T1000 (cell line): ENCODE measurements at places on chromosomes 1 and 21.

DNA sequence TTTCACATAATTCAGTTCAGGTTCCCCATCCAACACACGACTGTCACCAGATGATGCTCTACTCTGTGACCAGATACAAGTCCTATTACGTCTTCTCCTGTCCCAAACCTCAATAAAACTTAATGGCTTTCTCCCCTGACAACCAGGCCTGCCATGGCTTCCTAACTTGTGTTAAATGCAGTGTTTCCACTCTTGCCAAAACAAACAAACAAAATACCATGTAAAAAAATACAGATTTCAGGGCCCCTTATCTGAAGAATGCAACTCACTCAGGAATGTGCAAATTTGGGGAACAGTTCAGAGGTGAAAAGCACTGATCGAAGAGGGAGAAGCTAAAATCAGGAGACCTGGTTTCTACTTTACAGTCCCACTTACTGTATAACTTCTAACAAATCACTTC lies 863 bp upstream of the NUF2 start:
- DNase-seq: no peak

DNA sequence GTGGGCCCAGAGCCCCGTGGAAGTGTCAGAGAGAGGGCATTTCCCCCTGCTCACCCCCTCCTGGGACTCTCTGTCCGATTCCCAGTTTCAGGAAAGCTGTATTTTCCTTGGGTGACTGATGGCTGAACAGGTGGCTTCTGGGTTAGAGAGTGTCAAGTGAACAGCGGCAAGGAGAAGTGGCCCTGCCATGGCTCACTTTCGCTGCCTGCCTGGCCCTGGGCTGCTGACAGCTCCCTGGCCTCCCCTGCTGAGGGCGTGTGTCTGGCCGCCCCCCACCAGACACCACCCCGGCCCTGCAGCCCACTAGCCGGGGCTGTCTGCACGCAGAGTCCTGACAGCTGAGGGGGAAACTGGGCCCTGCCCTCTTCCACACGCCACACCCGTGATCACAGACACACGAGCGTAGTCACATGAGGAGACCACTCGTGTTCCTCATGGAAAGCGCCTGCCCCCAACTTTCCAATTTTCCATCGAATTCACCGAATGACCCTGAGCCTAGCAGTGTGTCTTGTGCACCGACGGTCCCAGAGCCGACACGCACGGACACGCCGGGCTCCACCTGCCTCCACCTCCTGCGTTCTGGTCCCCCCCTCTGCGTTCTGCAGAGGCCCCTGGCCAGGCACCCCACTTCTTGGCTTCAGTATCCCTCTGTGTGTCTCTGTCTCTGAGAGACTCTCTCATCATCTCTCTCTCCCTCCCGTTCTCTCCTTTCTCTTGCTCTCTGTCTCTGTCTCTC lies 60.6 kb upstream of the CASZ1 start:
- no peak for DNase-seq

- no peak for DNase-seq
Measured at GRCh38 chr1:18936814-18937481, 19.5 kb downstream of the IFFO2 start.

GRCh38 chr1:177306981-177307380 lies 136.2 kb downstream of the BRINP2 start:
- no peak for DNase-seq

DNA sequence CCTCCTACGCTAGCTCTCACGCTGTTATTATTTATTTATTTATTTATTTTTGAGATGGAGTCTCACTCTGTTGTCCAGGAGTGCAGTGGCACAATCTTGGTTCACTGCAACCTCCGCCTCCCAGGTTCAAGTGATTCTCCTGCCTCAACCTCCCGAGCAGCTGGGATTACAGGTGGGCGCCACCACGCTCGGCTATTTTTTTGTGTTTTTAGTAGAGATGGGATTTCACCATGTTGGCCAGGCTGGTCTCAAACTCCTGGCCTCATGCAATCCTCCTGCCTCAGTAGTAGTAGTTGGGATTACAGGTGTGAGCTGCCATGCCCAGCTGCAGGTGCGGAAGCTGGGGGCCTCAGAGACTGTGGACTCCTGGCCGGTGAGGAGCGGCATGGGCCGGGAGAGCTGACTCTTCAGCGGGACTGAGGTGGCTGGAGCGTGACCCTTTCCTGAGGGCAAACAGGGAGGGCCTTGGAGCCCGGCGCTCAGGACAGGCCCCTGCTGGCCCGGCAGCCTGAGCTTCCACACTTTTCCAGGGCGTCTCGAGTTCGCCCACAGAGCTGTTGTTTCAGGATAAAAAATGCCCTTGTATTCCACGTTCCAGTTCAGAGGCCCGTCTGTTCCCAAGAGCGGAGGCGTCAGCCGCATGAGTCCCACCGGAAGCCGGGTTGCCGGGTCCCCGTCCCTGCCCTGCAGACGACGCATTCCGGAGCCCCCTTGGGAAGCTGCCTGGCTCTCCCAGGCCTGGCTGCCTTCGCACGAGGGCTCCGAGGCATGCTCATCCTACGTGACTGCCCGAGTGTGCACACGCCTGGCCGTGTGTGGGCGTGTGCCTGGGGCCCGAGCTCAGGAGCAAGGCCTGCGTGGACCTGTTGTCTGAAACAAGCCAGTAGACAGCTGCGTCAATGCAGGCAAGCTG lies 126.2 kb downstream of the SIK1 start:
- DNase-seq: no peak

DNA sequence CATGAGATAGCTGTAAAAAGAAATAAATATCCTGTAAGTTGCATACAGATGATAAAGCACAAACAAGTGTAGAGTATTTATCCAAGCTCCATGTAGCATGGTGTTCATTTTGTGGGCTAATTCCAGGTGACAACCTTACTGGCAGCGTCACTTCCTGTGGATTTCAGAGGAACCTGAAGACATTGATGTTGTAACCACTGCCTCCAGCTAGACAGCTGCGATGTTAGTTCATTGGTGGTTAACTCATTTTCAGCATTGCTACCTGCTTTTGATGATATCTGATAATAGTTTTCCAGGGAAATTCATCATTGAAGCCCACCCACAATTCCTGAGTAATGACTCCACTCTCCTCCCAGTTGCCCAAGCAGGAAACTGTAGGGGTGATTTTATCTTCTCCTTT lies 3.0 kb downstream of the HSD3B1 start:
- DNase-seq: no peak

DNA sequence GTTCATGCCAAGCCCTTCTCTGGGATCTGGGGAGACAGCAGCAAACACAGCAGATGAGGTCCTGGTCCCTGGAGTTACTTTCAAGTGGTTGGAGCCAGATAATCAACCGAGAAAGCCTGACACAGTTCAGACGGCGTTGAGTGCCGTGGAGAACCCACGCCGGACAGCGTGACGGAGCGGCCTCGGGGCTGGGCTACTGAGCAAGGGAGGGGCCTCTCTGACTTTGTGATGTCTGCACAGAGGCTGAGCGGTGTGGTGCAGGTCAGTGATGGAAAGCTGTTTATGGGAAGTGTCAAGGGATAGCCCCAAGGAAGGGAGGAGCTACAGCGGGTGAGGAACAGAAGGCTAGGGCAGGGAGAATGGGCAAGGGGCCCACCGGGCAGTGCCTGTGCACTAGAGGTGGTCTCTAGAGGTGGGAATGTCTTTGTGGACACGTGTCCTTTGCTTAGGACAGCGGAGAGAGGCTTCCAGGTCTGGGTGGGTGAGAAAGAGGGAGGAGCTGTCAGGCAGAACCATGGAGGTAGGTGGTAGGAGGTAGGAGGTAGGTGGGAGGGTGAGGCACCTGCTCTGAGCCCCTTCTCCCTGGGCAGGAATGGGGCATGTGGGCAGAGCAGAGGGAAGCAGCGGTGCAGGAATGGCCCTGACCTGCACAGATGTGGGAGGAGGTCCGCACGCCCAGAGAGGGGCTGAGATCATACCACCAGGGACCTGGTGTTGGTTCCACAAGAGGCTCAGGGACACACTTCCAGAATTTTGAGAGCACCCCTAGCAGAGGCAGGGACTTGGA lies 62.8 kb downstream of the RUNX3 start:
- DNase-seq: no peak

- no peak for DNase-seq
Measured at GRCh38 chr1:56376188-56376984, 203.0 kb downstream of the PLPP3 start.

DNA sequence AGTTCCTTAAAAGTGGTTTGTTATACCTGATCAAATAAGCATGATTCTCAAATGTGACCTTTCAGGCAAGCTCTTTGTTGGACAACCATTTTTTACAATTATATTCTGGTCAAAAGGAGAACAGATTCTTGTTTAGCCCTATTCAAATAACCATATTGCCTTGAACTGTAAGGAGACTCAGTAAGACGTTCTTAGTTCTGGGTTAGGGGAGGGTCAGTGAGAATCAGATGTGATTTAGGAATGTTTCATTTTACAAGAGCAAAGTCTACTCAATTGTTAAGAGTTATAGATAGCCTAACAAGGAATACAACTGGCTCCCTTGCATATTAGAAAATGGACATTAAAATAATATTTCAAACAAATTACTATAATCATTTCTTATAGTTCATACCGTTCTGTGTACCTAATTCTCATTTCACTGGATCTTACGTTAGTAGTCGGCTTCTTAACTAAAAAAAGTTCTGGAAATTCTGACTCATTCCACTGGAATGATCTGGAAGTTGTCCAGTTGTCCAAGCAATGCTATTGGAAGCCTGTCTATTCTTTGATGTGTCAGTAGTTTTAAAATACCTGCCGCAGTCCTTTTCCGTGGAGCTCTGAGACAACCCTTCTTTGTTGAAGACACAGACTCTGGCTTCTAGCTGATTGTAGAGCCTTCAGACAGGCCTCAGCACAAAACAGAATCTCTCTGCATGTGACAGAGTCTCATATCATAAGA lies 88.8 kb downstream of the MAST2 start:
- peak; percentile 35 for DNase-seq

- no peak for DNase-seq
Measured at GRCh38 chr1:22673486-22674409, 20.7 kb downstream of the C1QB start.

DNA sequence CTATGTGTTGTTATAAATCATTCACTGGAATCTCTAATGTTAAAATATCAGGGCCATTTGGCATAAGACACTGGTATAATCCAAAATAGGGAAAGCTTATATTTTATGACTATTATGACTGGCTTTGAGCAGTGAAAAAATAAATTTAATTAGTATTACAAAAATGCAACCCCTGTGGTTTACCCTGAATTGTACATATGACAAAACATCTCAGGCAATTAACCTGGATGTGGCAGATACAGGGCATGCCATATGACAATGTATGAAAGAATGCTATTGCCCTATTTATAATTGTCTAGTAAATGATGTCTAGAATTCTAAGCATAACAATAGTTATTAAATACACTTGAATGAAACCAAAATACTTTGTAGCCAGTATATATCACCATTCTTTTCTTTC lies 532.5 kb upstream of the ADGRL4 start:
- DNase-seq: no peak

DNA sequence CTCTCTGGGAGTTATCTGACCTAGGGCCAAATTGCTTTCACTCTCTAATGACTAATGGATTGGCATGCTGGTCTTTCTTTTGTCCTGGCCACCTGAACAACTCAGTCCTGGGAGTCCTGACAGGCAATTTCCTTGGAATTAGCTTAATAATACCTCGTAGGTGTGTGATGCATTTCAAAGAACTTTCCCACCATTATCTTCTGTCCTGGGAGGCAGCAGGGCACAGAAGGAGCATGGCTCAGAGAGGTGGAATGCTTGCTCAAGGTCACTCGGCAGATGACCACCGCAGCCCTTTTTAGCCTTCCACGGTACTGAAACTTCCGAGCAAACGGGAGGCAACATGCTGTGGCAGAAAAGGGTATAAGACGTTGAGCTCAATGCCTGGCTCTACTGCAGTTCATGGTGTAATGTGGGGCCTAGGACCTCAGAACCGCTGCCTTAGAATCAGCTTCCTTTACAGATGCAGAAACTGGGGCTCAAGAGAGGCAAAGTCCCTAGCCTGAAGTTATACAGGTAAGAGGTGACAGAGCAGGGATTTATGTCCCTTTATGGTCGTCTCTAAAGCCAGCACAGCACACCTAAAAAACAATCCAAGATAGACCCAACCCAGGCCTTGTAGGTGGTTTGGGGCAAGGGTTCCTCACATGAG lies 3.2 kb downstream of the ID3 start:
- DNase-seq: peak; percentile 36

- DNase-seq: no peak
Measured at GRCh38 chr1:217673387-217673786, 42.2 kb downstream of the SPATA17 start.

DNA sequence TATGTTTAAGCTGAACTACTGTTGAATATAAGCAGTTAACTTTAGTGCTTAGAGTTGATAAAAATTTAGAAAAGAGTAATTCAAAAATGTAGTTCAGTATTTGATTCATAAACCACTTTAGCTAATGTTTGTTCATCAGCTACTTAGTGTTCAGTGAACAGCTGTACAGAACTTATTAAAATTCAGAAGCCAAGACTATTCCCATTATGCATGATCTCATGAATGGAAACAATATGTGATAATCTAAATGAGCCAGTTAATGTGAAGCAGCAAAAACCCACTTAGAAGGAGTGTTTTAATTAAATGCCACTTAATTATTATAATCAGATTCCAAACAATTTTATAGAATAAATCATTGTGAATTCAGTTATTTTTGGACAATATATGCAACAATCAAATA lies 92.9 kb upstream of the NEGR1 start:
- no peak for DNase-seq

DNA sequence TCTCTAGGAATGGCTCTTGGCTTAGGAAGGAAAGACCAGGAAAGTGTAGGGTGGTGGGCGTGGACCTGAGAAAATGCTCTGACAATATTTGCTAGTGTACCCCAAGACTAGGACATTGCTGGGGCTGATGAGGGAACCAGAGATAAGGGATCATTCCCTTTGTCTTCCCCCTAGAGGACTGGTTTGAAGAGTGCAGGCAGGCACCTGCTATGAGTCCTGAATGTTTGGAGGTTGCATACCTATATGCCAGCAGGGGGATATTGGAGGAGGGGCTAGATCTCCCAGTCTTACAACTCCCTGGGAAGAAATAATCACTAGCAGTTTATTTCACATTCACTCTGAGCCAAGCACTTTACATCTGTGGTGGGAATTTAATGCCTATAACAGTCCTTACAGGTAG lies 6.0 kb upstream of the BCL10 start:
- no peak for DNase-seq

GRCh38 chr1:20426923-20427322 lies 59.1 kb downstream of the CAMK2N1 start:
- peak; percentile 27 for DNase-seq

DNA sequence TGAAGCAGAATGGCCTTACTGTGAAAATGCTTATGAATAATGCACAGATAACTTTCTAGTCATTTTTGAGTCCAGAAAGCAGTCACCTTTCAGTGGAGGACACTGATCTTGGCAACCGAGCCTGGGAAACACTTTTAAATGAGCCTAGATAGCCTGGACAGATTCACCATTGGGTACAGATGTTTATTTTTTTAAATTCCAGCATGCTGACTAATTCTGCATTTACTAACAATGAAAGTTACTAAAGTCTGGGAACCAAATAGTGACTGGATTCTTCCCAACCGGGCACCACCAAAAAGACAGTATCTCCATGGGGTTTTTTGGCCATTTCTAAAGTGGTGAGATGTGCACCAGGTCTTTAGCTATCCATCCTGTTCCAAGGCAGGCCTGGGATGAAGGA lies 3.3 kb upstream of the FMOD start:
- DNase-seq: no peak
